ENCODE measurements at places on chromosomes 1 and 21.

DNA sequence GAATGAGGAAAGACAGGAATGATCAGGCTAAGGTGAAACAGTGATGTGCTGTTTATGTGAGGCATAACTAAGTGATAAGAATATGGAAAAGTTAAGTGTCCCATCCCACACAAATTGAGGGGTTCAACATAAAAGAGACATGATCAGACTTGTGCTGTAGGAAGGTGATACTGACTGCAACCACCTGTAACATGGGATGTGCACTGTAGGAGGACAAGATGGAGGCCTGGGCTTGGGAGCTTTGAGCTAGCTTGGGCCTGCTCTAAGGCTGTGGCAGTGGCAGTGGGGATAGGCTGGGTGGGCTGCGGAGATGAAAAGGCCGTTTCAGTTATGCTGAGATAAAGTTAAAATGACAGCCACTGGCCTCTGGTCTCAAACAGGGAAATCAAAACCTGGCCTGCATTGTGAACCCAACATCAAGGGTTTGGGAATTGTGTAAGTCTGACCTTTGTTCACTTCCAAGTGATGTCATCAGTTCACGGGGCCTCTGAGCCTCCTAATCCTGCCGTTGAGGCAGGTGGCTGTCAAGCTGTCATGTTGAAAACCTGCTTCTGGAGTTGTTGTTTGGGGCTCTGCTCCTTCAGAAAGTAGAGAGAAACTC is 61.2 kb upstream of the TENT5C start:
- no peak for DNase-seq

DNA sequence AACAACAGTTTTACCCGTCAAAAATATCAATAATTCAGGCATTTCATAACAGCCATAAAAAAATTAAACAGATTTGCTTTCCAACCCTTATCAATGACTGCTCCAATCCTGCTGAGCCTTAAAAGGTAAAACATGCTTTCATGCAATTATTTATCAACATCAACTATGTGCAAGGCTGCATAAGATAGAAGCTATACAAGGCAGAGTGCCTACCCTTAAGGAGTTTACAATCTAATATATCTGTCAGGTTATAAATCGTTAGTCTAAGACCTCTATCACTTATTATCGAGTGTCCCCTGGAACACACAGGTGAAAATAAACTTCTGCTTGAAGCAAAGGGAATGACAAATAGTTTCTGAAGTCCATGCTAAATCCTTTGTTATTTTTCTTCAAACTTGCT is 1.8 kb downstream of the ERRFI1 start:
- DNase-seq, result no peak

DNA sequence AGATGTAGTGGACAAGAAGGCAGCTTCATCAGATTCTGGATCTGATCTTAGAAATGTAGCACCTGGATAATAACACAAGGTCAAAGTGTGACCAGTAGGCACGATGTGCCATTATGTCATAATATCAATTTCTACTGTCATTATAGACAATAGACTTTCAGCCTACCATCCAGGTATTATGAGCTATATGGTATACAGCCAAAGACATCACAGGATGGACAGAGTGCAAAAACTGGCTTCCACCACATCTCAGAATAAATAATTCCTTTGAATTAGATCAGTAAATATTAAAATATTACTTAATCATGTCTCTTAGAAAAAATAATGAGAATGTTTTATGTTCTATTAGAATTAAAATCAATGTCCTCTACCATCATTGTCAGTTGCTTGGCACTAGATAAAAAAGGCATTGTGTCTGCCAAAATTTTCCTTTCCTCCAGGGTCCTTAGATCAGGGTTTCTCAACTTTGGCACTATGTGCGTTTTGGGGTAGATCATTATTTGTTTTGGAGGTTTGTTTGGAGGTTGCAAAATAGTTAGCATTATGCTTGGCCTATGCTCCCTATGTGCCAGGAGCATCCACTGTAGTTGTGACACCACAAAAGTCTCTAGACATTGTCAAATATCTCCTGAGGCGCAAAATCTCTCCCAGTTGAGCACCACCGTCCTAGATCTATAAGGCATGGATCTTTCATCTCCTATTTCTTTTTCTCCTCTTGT is 86.7 kb upstream of the NRIP1 start:
- DNase-seq, result no peak

DNA sequence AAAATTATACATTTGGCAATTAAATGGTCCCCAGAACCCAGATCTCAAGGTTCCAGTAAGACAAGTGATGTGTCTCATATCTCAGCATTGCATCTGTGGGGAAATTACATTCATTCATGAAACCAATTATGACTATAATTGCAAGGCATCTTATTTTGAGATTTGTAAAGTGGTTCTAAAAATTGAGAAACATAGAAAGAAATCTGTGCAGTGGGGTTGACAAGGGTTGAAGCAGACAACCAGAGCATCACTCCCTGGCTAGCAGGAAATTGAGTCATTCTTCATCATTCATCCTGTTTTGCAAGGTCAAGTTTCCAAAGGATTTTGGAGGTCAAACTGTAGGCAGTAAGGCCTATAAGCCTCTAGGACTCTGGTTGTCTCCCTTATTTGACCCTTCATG is 25.1 kb upstream of the MROH9 start:
- DNase-seq, result no peak

DNA sequence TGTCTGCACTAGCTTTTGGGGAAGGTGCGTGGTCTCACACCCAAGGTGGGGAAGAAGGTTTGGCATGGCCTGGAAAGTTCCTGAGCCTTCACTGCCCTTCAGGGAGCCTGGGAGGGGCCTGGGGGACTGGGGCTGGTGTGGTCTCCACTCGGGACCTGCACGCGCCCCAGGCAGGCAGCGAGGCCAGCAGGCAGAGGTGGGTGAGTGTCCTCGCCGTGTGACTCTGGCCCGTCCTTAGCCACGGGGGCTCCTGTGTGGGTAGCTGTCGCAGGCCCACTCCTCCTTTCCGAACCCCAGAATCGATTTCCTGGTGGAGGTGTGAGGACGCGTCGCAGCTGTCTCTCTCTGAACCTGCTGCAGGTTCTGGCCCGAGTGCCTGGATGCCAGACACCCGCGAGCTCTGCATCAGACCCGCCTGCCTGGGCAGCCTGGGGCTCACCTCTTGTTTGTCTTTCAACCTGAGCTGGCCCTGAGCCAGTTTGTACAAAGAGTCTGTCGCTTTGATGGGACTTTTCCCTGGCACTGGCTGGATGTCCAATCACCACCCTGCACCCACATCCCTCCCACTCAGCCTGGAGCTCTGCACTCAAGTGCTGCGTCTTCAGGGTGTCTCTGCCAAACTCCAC is 36.0 kb upstream of the SLC19A1 start:
- no peak for DNase-seq

DNA sequence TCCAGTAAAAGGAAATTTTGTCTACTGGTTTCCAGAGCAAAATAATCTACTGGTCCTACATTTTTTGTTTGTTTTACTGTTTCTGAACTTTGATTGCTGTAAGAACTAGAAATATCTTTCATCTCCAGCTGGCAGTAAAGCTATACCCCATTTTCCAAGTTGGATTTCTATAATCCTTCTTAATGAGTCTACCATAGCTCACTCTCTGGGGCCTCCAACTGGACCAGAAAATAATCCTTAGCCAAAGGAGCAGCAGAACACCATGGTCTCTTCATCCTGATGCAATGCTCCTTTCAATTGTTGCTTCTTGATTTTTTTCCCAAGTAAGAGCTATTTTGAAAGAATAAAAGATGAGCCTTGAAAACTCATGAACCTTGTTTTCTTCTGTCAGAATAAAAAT is 110.0 kb upstream of the COL11A1 start:
- DNase-seq, result no peak

DNA sequence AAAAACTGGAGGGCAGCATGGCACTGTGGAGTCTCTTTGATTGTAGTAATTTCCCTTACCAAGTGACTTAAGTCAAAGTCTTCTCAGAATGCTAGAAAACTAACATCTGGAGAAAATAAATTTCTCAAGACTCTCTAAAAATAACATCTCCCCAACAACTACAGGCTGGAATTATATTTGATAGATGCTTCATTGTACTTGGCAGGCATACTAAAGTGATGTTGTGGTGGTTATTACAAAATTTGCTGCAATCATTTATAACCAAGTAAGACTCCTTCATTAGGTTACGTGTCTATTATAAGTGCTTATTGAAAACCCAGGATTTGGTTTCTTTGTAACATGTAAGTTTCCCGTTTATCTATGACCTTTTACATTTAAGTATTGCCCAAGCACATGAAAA is 132.9 kb upstream of the NRIP1 start:
- DNase-seq, result no peak

GRCh38 chr1:228076796-228077430 is 5.6 kb upstream of the ARF1 start:
- no peak for DNase-seq

DNA sequence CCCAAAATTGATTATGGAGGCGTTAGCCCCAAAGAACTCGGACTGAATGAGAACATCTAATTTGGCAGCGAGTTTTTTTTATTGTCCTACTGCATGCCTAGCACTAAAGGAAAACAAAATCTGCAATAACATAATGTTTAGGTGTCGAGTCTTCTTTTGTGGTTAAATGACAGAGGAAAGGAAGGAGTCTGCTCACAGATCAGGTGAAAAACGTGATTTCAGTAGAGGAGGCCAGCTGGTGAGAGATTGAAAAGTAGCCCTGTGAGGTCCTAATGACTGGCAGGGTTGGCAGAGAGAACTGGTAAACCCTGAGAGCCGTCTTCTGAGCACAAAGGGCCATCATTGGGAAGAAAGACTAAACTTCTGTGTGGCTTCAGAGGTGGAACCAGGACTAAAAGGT is 24.2 kb downstream of the WDTC1 start:
- DNase-seq, result no peak

DNA sequence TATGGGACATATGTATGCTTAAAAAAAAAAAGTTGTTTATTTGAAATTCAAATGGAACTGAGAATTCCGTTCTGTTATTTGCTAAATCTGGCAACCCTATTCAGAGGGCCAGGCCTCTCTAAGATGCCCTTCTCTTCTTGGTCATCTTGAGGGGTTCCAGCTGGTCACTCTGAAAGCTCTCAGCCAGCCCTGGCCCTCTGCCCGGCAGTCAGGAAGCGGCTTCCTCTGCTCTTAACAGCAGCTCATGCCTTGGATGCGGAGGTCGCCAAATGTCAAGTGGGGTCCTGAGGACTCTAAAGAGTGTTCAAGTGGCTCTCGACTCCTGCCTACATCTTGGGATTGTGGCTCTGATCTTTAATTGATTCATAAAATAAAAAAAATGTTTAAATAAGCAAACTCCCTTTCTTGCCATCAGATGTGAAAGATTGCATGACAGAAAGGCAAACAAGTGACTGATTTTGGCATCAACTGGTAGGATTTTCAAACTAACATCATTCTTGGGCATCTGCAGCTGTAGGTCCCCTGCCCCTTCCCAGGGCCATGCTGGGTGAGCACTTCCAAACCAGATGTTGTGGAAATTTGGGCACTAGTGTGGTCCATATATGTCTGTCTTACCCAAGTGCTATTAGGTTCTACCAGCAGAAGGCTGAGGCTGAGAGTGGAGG is 130.8 kb downstream of the PRDM2 start:
- DNase-seq, result no peak

GRCh38 chr21:43192501-43193081 is 23.8 kb downstream of the CRYAA start:
- DNase-seq, result peak; percentile 11

- peak; percentile 36 for DNase-seq
Observed at GRCh38 chr1:66275601-66276023, 258.3 kb upstream of the SGIP1 start.

DNA sequence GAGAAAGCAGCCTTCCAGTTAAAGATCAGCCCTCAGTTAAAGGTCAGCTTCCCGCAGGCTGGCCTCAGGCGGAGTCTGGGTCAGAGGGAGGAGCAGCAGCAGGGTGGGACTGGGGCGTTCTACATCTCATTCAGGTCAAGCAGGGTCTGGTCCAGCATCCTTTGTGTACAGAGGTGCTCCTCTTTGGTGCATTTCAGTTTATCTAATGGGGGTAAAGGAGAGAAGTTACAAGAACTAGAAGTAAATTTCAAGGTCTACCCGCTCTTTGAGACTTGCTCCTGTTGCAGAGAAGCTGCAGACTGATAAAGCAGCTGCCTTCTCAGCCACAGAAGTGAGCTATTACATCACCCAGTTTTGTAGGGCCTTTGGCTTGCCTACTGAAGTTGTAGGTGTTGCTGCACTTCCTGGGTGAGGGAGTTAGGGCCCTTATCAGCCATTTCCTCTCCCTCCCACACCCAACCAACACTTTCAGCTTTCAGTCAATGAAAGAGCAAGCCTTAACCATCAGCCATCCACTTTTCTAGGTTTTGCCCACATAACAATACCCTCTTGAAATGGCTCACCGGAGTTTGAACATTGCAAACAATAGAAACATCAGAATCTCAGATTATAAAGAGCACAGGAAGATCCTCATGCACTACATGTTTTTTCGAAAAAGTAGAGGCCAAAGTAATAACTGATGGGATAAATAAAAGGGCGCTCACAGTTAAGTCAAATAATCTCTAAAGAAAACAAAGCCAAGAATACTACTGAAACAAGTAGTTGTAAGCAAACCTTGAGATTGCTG is 2.8 kb upstream of the NUP210L start:
- peak; percentile 49 for DNase-seq

DNA sequence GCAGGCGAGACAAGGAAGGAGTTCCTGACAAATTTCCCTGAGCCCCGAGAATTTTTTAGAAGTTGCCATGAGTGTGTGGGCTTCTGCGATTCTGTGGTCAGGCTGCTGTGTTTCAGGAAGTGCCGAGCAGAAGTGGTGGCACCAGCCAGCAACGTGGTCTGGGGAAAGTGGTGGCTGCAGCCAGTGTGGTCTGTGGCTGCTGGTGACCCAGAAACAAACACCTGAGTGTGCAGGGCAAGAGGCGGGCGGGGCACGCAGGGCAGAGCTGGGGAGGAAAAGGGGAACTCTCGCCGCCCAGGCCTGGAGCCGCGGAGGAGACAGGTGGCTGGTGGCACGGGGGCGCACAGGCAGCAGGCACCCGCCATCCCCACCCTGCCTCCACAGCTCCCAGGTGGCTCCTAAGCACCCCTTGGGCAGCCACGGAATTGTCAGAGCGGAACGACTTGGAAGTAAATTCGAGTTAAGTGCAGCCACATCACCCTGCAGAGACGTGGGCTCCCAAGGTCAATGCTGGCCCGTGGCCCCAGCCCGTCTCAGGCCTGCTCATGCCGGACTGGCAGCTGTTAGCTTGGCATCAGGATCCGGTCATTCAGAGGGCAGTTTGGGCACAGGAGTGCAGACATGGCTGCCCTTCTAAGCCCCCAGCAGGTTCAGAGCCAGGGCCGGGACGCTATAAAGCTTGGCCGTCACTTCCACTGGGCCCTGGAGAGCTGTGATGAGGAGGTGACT is 25.1 kb downstream of the PRDM16 start:
- DNase-seq, result no peak

GRCh38 chr1:90346349-90346748 is 351.4 kb downstream of the ZNF326 start:
- no peak for DNase-seq

- no peak for DNase-seq
Observed at GRCh38 chr1:175678471-175678870, 64.9 kb downstream of the TNR start.

DNA sequence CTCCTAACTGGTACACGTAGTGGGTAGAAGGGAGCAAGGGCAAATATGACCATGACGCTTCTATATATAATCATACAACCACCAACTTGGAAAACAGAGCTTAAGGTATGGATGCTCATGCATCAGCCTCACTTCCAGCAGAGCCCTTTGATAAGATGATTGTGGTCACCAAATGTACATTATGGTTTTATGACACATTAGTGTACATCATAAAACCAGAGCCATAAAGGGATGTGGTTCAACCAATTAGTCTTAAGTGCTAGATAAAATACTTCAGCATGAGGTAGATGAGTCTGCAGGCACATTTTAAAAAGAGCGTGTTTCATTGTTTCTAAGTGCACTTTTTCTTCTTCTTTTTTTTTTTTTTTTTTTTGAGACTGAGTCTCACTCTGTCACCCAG is 43.7 kb downstream of the NIBAN1 start:
- no peak for DNase-seq

Measured in testis (tissue), 5 donors.